HS-5 (cell line): ENCODE measurements at places on chromosomes 12 and 14.
A peak's percentile ranks its signal among the peaks of the same experiment; 100 is the strongest.

DNA sequence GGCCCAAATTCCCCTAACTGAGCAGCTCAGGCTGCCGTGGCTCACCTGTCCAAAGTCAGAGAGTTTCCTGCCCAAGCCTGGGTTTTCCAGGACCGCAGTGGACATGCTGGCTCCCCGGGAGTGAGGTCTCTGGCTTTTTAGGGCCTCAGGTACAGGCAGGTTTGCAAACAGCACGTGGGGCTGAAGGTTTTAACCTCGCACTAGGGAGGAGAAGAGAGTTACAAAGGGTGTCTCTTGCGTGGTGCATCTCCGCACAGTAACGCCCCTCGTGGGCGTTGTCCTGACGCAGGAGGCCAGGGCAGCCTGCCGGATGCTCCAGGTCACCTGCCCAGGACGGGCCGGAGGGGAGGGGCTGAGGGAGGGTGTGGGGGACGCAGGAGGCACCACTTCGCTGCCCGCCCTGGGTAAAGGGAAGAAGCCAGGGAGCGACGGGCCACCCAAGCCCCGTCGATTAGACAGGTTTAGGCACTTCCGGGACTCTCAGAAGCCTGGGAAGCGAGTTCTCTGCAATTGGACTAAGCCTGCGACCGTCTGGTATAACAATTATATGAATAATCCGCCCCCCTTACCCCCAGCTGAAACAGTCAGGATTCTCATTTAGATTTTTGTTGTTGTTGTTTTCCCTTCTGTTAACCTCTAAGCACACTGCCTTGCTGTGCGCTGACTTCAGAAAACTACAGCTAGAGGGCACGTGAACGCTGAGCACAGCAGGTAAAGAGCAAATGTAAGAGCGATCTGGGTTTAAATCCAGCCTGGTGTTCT is at the start of gene PAH:
PAH (minus strand) TSS at position 219 of the 762 bp plus-strand sequence; CDS start at position 105, 114 bp downstream.
- no peak for DNase-seq

DNA sequence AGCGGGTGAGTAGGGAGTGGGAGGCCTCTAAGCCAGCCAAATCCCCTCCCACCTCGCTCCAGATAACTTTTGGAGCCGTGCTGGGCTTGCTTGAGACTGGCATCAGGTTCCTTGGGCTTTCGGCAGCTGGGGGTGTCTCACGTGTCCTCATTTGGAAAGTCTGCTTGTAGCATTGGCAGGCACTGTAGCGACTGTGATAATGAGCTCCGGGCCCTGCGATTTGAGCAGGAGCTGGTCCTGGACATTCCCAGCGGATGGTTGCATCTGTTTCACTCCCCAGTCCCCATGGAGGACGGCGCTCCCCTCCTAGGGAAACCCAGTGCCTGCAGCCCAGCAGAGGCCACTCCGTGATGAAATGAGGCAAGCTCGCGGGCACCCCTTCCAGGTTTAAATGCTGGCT is 49.4 kb downstream of the DGLUCY start:
- DNase-seq, result no peak

DNA sequence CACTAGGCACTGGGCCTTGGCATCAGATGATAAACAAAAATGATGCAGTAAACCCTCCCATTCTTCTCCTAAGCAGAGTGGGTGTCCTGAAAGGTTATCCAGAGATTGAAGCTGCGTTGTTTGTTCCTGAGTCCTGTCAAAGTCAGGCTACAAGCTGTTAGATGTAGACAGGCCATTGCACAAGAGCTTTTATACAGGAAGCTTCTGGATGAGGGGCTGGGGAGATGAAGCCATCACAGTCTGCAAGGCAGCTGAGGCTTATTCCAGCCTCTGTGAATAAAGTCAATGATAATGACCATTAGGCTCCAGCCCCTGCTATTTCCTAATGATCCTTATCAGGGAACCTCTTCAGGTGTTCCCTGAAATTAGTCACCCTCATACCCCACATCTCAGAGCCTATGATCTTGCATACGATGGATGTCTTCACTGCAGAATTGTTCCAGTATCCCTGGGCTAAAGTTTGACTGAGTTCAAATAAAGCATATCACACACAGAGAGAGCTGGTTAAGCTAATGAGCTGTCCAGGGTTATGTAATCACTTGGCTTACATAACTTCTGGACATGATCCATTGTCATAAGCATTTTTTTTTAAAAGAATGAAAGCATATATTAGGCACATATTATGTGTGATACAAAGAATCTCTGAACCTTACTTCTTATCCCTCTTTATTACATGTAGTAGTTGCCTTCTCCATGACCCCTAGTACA is 337.1 kb upstream of the OR4E1 start:
- DNase-seq, result no peak

GRCh38 chr14:56528927-56529326 is 50.7 kb upstream of the TMEM260 start:
- DNase-seq, result no peak

GRCh38 chr12:113133666-113134065 is 1.9 kb downstream of the RASAL1 start:
- DNase-seq, result no peak

DNA sequence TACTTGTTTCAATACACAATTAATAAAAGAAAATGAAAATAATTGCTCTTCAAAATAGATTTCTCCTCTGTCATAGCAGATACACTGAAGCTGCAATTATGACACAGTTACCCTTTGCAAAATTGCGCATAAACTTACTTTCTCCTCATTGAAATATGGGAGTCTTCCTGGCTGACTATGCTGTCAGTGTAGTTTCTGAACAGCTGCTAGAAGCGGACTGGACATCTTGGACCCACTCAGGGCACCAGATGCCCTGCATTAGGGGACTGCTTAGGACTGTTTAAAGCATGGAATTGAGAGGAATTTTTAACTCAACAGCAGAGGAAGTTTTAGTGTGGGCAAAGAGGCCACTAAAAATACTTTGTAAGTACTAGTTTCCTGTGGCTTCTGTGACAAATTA is 454.9 kb downstream of the ATP23 start:
- no peak for DNase-seq

DNA sequence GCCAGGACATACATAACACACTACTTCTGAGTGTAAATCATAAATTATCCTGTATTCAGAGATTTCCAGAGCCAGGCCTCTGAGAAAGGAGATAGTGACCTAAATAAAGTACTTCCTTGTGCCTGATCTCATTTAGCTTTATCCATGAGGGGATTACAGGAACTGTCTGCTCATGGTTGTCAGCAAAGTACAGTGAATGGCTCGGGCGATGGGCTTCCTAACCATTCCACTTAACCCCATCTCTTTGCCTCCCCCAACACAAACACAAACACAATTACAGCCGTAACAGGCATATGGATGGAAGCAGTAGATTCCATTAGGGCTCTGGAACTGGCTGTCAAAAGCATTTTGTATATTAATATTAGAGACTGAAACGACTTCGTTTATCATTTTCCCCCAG is 206.7 kb upstream of the CPNE8 start:
- no peak for DNase-seq

DNA sequence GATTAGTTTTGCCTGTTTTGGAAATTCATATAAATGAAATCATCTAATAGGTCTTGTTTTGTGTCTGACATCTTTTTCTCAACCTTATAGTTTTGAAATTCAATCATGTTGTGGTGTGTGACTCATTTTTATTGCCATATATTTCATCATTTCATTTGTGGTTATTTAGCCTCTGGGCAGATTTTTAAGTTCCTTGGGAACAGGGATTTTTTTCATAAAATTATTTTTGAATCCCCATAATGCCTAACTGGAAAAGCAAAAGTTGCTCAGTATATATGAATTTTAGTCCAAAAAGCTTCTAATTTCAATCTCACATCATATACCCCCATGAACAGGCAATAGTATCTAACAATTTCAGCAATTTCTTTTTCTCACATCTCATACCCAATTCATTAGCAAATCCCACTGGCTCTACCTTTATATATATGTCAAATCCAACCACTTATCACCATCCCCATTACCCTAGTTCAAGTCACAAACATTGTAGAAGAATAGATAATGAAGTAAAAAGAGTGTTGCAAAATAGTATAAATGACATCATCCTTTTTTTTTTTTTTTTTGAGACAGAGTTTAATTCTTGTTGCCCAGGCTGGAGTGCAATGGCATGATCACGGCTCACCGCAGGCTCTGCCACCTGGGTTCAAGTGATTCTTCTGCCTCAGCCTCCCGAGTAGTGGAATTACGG is 2.6 kb upstream of the OR6J1 start:
- peak; percentile 61 for DNase-seq

GRCh38 chr12:124694250-124694649 is 126.8 kb upstream of the NCOR2 start:
- no peak for DNase-seq

GRCh38 chr14:73168691-73169090 is 32.4 kb downstream of the PSEN1 start:
- no peak for DNase-seq

DNA sequence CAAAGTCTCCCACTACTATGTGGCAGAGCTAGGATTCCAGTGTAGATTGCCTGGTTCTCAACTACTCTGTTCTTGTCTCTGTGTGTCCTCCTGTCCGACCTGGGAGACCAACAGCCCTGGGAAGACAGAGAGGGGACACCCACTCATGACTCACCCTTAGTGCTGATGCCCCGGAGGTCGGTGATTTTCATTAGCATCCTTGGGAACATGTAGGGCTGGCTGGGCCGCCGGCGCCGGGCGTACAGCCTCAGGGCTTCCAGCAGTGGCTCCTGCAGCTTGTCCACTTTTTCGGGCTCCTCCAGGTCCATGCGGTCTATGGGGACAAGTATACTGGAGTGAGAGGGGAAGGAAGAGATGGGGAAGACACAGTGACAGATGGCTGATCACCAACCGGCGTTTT is 5.9 kb upstream of the ITGB7 start:
- no peak for DNase-seq

DNA sequence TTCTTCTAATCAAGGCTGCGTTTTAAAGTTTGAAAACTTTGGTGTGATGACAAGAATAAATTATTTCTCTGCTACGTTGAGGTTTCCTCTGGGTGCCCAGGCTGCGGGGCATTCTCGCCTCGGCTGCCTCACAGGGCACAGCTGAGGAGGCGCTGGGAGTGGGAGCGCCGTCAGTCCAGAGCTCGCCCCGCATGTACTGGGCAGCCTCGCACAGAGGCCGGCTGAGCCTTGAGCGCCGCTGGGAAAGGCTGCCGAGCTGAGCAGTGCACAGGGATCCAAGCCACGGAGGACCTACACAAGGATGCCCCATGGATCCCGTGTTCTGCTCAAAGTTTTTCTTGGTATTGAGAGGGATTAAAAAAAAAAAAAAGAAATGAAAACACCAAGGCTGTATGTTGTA is 11.6 kb downstream of the RFX4 start:
- DNase-seq, result no peak

- no peak for DNase-seq
Observed at GRCh38 chr14:90301668-90302090, 30.1 kb downstream of the NRDE2 start.

DNA sequence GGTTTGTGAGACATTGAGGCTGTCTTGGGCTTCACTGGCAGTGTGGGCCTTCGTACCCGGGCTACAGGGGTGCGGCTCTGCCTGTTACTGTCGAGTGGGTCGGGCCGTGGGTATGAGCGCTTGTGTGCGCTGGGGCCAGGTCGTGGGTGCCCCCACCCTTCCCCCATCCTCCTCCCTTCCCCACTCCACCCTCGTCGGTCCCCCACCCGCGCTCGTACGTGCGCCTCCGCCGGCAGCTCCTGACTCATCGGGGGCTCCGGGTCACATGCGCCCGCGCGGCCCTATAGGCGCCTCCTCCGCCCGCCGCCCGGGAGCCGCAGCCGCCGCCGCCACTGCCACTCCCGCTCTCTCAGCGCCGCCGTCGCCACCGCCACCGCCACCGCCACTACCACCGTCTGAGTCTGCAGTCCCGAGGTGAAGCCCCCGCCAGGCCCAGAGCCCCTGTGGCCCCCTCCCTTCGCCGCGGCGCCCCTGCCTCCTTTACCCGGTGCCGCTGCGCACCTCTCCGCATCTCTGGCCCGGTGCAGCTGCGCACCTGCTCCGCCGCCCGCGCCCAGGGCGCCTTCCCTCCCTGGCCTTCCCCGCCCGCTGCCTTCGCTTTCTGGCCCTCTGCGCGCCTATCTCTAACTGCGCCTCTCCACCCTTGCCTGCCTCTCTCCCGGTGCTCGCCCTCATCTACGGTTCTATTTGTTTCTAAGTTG is at the start of gene ENO2:
ENO2 (plus strand) TSS at position 335 of the 701 bp plus-strand sequence. CDS start 1,253 bp downstream, outside the sequence.
- DNase-seq, result no peak
